Neural crest cell (in vitro differentiated cells): ENCODE measurements at places on chromosomes 4 and X. TPM values are rescaled to one million over a fixed set of nuclear protein-coding genes. Genes with fewer than 3 reads are reported as not detected.

The HDX gene
- total RNA-seq: 8.8 and 10.6 TPM in 2 replicates

The SLC25A4 gene
- 24.1 and 25.0 TPM in 2 replicates for total RNA-seq

The ELOVL6 gene
- 104 and 105 TPM in 2 replicates for total RNA-seq

The NR0B1 gene
- not detected in 2 replicates for total RNA-seq

The PPBP gene
- total RNA-seq: not detected in 2 replicates

The SLC16A2 gene
- total RNA-seq: 17.8 and 19.8 TPM in 2 replicates

The SAT1 gene
- 106 and 108 TPM in 2 replicates for total RNA-seq

The APLN gene
- 1.2 and 1.3 TPM in 2 replicates for total RNA-seq
